ENCODE measurements at places on chromosomes 3 and 15.

DNA sequence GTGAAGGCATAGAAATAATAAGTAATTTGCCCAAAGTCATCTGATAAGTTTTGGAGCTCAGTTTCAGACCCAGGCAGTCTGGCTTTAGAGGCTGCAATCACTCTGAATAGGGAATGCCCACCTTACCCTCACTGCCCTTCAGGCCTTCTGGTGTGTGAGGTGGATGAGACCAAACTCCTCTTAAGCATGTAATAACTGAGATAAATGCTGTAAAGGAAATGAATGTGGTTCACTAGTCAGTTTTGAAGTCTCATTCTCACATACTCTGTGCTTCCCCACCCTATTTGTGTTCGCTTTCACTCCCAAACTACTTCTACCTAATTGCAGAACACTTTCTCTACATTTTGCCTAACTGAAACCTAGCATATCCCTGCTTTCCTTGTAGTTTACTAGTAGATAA lies 144.1 kb downstream of the FILIP1L start:
- no peak for DNase-seq

- DNase-seq = no peak
These were observed 81.8 kb upstream of the GRM7 start for GRCh38 chr3:6779140-6779539.

- DNase-seq = peak; percentile 12
These were observed 88.3 kb downstream of the PDZRN3 start for GRCh38 chr3:73536336-73536895.

- peak; percentile 77 for DNase-seq
These were observed 68.7 kb downstream of the LRTM1 start for GRCh38 chr3:54859184-54859583.

DNA sequence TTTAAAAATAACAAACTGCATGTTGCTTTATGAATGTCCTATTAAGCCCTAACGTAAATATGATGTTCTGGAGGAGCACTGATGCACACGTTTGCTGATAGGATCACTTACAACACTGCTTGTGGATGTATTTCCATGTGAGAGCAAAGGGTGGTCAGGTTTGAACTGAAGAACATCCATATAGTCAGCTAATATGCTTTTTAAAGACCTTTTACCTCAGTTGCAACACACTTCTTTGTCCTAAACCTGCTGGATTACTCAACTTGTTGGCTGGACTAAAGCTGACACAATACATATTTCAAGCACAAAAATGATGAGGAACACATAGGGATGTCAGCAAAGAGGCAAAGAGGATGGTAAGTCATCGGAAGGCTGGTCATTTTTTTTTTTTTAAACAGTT lies 186.6 kb downstream of the TIGIT start:
- DNase-seq = no peak

- peak; percentile 12 for DNase-seq
These were observed 177.5 kb upstream of the CGNL1 start for GRCh38 chr15:57198654-57199291.

DNA sequence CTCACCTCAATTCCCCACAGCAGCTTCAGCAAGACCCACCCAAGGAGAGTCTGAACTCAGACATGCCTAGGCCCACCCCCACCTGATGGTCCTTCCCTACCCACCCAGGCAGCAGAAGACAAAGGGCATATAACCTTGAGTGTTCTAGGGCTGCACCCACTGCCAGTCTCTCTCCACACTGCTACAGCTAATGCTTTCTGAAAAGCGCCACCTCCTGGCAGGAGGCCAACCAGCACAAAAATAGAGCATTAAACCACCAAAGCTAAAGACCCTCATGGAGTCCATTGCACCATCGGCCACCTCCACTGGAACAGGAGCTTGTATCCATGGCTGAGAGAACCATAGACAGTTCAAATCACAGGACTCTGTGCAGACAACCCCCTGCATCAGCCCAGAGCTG lies 11.3 kb upstream of the RPL39L start:
- DNase-seq = peak; percentile 17

- peak; percentile 77 for DNase-seq
These were observed 29.4 kb upstream of the TMEM45A start for GRCh38 chr3:100463002-100463401.

- DNase-seq = peak; percentile 65
These were observed at the start of gene TIMP4 for GRCh38 chr3:12158387-12159226. Gene TIMP4, minus strand, starts transcription at chr3:12158912. Its CDS starts 72 bp downstream, at chr3:12158840.

DNA sequence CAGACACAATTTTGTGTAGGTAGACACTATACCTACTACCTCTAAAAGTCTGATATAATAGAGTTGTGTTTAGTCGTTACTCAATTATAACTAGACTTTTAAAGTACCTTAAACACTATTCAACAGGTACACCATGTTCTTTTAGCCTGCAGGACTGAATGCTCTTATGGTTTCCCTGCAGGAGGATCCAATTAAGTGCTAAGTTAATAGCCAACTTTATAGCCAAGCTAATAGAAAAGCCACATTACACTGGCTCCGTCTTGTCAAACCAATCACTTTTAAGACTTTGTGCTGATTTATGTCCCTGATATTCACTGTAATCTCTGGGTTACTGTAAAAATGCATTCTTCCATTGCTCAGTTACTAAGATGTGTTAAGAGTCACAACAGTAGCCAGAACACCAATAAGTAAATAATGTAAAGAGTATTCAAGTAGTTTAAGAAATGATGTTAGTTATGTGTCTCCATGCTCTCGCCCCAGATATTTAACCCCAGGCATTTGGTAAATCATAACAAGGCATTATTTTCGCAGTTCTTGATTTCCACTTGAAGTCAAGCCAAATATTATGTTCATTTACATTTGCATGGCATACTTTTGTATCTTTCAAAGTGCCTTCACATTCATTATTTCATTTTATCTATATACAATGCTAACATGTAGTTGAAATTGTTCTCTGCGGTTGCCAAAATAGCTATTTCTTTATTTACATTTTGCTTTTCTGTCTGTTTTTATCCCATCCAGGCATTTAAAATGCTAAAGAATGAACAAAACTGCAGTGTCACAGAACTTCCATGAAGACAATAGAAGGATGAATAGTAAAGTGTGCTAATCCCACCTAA lies 42.7 kb upstream of the AP4E1 start:
- no peak for DNase-seq

Measured in EH (cell line).